ENCODE measurements at places on chromosomes 3 and 15.
A peak's percentile ranks its signal among the peaks of the same experiment; 100 is the strongest.

GRCh38 chr3:69426967-69427304 lies 41.0 kb upstream of the FRMD4B start:
- no peak for DNase-seq

DNA sequence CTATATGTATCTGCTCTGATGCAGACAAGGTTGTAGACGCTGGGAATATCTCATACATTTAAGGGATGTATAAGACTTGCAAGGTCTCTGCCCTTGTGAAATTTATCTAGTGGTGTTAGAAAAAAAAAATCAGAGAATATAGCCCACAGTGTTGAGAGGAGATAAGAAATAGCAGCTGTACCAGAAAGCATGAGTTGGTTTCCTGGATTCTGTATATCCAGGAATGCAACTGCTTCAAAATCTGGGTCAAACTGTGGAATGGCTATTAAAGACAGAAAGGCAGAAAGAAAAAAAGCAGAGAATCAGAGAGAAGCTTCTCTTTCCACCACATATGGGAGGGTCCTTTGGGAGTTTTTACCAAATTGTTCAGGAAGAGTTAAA lies 1.5 kb upstream of the TMEM212 start:
- no peak for DNase-seq

DNA sequence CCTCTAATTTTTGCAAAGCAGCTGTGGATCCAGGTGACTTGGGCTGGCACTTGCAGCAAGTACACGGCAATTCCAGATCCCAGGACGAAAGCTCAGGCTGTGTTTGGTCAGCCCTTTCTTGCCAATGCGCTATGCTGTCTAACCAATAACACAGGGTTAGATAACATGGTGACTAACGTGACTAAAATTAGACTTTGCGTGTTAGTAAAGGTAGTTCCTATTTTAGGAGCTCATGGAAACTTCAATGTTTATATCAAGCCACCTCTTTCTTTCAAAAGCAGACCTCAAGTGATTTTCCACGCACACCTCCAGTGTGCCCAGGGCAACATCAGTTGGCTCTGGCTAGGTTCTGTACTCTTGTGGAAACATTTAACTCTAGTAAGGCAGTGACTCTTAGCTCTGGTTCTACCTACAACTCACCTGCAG lies 32.5 kb downstream of the CDCP1 start:
- no peak for DNase-seq

- DNase-seq: peak; percentile 4
Measured at GRCh38 chr3:39440316-39440715, 27.2 kb upstream of the MOBP start.

DNA sequence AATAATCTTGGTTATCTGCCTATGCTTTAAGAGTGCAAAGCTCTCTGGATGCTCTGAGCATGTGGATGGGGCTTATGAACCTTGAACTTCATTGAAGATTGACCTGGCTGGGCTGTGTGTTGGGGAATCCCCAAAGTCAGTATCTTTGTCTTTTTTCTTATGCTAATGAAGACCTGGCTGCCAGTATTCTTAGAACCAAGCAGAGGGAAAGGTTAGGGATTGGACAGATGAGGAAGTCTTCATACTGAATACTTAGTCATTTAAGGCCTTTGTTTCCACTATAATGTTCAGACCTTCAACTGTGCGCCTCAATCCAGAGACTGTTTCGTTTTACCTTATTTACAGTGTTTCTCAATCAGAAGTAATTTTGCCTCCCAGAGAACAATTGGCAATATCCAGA lies 42.5 kb upstream of the CMTM7 start:
- no peak for DNase-seq

DNA sequence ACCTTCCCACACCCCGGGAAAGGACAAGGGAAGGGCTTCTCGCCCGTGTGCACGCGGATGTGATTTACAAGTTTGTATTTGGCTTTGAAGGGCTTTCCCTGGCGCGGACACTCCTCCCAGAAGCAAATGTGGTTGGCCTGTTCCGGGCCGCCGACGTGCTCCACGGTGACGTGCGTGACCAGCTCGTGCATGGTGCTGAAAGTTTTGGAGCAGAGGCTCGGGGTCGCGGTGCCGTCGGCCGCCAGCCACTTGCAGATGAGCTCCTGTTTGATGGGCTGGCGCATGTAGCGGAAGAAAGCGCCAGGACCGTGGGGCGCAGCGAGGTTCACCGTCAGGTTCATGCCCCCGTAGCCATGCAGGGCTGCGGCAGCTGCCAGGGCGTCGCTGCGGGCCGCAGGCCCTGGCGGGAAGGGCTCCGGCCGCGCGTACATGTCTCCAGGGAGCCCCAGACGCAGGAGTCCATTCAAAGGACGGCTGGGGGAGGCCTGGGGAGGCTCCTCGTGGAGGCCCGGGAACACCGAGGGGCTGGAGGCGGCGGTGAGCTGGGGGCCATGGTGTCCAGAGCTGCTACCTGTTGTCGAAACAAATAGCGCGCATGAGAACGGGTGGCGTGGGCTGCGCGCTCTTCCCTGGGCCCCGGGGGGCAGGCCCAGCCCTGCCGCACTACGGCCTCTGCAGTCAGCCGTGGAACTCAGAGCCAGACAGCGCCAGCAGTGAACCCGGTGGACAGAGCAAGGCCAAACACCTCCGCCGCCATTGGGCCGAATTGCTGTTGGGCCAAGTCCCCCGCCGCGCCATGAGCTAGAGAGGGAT lies 10.2 kb downstream of the ZIC4 start:
- peak; percentile 71 for DNase-seq

GRCh38 chr3:10597733-10598132 lies 92.3 kb upstream of the ATP2B2 start:
- DNase-seq: no peak

DNA sequence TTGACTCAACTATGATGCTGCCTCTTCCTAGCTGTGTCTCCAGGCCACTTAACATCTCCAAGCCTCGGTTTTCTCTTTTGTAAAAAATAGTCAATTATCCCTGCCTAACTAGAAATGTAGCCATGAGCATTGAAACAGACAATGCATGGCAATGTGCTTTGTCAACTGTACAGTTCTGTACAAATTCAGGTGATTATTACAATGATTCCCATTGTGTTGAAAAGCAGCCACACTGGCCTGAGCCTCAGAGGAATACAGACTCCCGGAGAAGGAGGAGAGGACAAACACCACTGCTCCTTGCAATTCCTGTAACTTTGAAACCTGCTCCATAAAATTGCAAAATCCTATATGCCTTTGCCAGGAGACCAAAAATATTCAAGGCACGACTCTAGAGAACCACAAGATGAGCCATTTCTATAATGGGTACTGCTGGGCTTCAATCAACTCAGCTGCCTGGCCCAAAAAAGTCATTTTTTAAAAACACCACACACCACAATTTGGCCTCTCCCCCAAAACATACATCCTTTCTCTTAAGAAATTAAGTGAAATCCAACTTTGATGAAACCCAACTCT lies 28.6 kb downstream of the DAPK2 start:
- no peak for DNase-seq

DNA sequence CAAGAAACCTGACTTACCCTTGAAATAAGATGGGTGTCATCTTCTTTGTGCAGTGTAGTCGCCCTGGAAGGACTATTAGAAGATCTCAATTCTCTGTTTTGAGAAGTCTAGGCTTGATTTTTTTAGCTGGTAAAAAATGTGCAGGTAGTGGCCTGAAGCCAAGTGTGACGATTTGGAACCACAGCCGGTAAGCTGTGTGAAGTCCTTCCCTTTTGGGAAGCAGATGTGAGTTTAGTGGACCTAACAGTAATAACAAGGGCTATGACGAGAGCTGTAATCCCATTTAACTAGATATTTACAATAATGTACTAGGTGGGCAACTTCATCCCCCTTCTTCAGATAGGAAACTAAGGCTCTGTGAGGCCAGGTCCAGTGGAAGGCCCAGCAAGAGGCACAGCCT lies 81.7 kb upstream of the MYZAP start:
- DNase-seq: no peak

- no peak for DNase-seq
Measured at GRCh38 chr15:93523481-93523880, 434.5 kb upstream of the RGMA start.

GRCh38 chr3:129195731-129196256 lies 12.1 kb upstream of the CNBP start:
- no peak for DNase-seq

GRCh38 chr15:54803987-54804386 lies 392.8 kb downstream of the RSL24D1 start:
- no peak for DNase-seq

DNA sequence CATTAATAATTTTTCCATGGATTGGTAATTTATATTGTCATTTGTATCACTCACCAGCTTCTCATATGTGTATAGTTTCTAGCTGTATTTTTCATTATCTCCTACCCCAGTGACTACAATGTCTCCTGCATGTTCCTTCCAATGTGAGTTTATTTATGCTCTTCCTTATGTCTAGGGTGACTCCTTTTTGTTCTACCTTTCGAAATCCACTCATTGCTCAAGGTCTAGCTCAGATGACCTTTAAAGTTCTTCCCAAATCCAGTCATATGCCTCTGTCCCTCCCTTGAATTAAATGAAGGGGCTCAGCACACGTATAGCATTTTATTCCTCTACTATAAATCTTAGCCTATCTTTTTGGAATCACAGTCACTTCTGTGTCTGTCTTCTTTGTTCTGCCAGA lies 53.0 kb downstream of the TMEM45A start:
- no peak for DNase-seq

DNA sequence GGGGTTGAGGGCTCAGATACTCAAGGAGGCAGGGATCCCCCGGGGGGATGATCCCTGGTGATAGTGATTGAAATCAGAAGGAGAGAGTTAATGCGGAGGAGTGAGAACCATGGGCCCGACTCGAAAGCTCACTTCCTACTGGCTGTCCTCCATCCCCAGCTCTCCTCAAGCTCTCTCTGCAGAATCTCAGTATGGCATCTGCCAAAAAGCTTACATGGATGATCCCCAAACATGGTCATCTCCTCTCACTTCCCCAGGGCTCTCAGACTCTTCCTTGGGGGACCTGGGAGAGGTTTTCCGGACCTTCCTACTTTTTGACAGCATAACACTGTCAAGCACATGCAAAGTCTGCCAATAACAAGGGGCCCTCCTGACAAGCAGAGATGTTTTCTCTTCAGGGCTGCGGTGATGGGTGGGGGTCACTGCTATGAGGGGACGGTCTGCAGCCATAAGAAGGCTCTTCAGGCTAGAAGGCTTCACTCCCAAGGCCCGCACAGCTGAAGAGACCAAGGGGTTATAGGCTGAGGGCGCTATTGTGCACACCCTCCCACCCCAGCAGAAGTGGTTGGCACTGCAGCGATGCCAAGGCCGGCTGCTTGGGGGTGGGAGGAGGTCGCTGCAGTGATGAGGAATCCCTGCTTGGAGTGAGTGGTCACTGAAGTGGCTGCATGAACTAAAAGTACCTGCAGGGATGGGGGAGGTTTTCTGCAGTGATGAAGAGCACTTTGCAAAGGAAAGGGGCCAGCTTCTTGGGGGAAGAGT lies 828 bp upstream of the VWA5B2 start:
- DNase-seq: no peak

GRCh38 chr3:14441240-14441919 lies 39.0 kb downstream of the SLC6A6 start:
- DNase-seq: no peak

- DNase-seq: no peak
Measured at GRCh38 chr3:118165413-118165812, 869.2 kb downstream of the IGSF11 start.

GRCh38 chr3:185825006-185825638 lies at the start of gene IGF2BP2:
IGF2BP2 (minus strand) TSS chr3:185825042; CDS start chr3:185824960, 82 bp downstream.
- peak; percentile 92 for DNase-seq

DNA sequence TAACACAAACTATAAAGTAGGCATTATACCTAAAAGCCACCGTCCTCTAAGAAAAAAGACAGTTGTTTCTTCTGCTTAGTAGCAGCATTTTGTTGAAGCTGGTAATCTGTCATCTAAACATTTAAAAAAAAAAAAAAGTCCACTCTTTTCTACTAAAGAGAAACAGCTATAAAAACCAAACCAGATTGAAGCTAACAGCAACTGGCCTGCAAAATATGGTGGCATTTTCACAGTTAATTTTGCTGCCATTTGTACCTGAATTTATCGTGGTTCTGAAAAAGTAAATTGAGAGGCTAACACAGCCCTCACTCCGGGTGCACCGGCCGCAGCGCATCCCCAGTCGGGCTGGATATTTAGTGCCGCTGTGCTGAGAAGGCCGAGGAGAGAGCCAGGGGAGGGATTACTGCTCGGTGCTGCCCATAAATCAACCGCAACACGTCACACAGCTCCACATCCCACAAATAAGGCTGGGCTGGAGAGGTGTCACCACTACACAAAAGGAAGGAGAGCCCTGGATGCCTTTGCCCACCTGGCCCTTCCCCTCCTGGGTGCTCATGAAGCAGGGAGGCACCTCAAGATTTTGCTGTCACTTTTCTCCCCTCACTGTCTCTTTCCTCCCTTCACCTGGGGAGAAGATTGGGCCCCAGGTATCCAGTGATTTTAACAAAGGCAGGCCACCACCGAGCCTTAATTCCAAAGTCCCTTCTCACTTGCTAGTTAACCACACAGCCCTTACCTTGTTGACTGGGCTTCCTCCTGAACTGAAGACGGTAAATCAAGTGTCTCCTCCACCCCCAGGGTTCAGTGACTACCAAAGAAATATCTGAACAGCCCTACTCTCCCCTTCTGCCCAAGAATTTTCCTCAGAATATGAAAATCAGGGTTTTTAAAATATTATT lies 44.4 kb downstream of the MECOM start:
- no peak for DNase-seq

- DNase-seq: no peak
Measured at GRCh38 chr15:29812384-29812694, 9.9 kb downstream of the TJP1 start.

DNA sequence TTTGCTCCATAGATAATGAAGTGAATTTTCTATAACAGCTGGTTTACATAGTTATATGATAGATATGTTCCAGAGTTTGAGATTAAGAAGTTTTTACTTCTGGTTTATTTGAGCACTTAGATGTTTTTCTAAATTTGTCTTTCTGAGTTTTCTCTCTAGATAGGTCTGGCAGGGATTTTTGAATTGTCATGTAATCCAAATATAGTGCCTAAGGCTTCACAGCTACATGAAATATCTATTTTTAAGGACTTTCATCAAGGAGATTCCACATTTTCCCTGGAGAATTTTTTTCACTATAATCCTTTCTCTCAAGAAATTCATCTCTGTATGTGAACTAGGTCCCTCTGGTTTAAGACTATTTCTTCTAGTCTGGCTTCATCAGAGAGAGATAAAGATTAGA lies 12.0 kb downstream of the PPM1L start:
- no peak for DNase-seq

DNA sequence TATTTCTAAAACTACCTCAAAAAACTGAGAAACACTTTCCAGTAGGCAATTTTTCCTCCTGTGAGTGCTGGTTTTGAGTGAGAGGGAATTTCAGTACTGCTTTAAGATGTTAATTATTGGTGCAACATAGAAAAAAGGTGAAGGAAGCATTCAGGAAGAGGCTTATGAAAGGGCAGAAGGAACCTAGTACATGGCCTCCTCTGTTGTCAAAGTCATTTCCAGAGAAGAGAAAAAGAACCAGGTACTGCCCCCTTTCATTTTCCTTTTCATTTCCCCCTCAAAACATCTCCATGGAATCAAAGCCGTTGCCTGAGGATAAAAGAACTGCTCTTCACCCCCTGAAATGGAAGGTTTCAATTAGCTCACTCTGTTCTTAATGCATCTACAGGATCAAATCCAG lies 19.8 kb downstream of the RARRES1 start:
- DNase-seq: no peak
